Activated naive CD8-positive, alpha-beta T cell treated with anti-CD3 and anti-CD28 coated beads, Interleukin-2, amount 10 ng/mL, durations not matched to agents 7 days and 5 days (primary cell): ENCODE measurements at places on chromosomes 11 and 22.

DNA sequence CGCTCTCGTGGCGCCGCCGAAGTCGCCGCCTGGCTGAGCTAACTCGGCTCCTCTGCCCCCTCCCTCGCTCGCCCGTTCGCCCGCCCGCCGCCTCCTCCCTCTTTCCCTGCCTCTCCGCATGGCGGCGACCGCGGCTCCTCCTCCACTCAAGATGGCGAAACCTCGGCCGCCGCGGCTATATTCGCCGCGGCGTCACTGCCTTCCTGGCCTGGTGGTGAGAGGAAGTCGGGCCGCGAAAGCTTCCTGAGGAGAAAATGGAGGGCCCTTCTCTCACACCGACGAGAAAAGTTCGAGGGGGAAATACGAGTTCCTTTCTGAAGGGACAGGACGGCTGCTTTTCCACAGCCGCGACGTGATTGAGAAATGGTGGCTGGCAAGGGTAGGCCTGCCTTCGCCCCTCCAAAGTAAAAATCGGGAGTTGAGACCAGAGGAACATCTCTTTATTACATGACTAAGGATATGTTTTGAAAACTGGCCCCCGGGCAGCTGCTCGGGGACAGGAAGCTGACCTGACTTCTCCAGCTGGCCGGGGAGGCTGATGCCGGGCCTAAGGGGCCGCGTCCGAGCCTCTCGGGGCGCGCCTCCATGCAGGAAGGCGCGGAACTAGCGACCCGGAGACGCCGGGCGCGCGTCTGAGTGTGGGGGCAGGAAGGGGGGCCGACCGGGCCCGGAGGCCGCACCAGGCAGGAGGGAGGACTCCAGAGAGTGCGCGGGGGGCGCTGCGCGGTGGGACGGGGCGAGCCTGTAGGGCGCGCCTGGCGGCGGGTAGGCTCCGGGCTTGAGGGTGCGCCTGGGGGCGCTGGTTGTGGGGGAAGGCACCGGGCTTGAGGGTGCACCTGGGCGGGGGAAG is at the start of gene DDX6:
DDX6 (minus strand) TSS at position 54 of the 850 bp plus-strand sequence. CDS start 4,913 bp downstream, outside the sequence.
- peak; percentile 92 for DNase-seq

GRCh38 chr11:70628855-70629844 is 230.8 kb downstream of the CTTN start:
- DNase-seq, result no peak

GRCh38 chr22:37187891-37188761 is at the start of gene C1QTNF6:
Gene C1QTNF6 (minus strand): TSS chr22:37188247. CDS start chr22:37188213, 34 bp downstream.
- DNase-seq, result peak; percentile 34

DNA sequence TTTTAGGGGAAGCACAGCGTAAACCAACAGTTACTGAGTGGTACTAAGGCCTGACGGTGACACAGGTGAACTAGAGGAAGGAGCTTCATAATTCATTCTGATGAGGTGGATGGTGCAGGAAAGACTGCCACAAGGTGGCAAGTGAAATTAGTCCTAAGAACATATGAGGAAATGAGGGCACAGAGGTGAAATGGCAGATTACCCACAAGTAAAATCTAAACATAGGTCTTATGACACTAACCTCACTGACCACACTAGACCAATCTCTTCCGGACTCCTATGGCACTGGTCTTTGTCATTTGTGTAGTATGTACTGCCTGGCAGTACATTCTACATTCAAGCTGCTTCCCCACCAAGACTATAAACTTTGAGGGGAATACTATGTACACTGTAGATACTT is 20.2 kb downstream of the GAB2 start:
- DNase-seq, result no peak

GRCh38 chr11:99370549-99371216 is 349.9 kb downstream of the CNTN5 start:
- DNase-seq, result no peak

DNA sequence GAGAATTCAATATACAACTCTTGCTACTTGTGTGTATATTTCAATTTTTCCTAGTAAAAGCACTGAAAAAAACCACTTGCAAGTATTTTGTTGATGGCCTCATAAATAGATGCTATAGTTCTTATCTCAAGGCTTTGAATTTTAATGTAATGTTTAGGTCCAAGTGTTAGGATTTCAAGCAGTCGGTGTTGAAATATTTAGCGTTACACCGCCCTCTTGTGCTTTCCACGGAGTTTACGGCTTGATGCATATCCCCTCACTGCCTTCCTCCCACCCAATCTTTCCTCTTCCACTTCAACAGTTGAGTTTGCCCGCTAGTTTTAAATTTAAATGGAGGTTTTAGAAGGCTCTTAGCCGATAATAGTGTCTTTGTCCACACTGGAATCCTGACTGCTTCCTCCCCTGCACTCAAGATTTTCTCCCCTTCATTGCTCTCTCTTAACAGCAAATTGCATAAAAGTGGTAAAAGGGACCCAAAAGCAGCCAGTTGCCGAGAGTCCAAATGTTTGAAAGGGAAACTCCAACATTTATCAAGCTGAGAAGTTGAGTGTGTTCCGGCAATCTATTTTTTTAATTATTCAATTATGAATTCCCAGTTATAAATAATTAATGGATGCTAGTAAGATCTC is 25.9 kb upstream of the HTATIP2 start:
- DNase-seq, result no peak

DNA sequence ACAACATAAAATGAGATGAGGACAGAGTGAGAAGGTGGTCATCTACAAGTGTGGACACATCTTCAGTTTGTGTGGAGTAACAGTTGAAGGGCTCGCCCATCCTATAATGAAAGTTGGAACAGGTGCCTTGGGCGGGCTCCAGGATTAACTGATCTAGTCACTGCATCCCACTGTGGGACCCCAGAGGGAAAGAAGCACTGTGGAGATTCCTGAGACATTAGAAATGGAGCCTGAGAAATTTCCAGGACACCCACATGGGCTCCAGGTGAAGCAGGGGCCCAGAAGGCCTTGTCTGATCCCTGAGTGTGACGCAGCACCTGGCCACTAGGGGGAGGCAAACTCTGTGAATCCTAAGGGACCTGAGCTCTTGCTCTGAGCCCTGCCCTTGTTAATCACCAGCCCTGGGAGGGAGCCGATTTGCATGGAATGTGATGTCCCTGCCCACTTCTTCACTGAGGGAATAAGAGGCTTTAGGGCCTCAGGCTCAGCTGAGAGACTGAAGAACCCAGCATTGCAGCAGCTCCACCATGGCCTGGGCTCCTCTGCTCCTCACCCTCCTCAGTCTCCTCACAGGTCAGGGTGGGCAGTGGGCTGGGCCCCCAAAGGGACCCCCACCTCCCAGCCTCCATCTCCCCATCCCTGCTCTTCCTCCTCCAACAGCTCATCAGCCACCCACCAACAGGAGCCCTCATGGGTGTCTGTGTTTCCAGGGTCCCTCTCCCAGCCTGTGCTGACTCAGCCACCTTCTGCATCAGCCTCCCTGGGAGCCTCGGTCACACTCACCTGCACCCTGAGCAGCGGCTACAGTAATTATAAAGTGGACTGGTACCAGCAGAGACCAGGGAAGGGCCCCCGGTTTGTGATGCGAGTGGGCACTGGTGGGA is 98.4 kb downstream of the VPREB1 start:
- peak; percentile 77 for DNase-seq

GRCh38 chr11:76205252-76206076 is 838 bp downstream of the WNT11 start:
- no peak for DNase-seq

GRCh38 chr11:77783025-77783424 is 37.5 kb downstream of the RSF1 start:
- no peak for DNase-seq

GRCh38 chr22:43988116-43988820 is 33.0 kb downstream of the SAMM50 start:
- DNase-seq, result no peak

- no peak for DNase-seq
Measured at GRCh38 chr11:26741036-26741435, 19.2 kb upstream of the SLC5A12 start.

DNA sequence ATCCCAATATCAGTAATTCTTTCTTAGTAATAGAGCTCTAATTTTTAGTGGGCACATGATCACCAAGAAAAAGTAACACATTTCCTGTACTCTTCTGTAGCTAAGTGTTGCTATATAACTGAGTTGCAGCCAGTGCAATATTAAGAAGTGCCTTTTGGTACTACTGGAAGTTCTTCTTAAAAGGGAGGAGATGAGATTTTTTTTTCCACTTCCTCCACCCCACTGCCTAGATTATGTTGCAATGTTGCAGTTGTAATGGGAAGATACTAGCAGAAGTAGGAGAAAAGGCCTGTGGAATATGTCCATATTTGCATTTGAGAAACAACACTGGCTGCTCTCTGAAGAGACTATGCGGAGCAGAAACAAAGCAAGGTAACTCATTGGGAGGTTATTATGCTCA is 280.6 kb upstream of the ANO5 start:
- no peak for DNase-seq

DNA sequence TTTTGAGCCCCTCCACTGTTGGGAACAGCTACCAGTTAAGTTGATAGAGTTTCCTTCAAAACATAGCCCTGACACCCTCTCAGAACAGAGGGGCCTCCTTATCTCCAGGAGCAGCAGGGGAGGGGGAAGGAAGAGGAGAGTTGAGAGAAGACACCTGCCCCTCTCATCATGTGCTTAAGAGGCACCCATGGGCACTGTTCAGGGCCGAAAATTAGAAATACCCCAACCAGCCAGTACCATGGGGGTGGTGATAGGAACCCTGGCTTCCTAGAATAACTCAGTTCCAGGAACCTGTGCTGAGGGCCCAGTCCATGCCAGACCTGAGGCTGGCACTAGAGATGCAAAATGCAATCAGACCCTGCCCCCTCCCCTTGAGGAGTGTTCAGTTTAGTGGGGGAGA is 9.3 kb upstream of the GDPD5 start:
- no peak for DNase-seq

- no peak for DNase-seq
Measured at GRCh38 chr11:97637701-97638100, 1247.9 kb downstream of the JRKL start.

- DNase-seq, result no peak
Measured at GRCh38 chr11:8636127-8636526, 42.1 kb upstream of the STK33 start.

DNA sequence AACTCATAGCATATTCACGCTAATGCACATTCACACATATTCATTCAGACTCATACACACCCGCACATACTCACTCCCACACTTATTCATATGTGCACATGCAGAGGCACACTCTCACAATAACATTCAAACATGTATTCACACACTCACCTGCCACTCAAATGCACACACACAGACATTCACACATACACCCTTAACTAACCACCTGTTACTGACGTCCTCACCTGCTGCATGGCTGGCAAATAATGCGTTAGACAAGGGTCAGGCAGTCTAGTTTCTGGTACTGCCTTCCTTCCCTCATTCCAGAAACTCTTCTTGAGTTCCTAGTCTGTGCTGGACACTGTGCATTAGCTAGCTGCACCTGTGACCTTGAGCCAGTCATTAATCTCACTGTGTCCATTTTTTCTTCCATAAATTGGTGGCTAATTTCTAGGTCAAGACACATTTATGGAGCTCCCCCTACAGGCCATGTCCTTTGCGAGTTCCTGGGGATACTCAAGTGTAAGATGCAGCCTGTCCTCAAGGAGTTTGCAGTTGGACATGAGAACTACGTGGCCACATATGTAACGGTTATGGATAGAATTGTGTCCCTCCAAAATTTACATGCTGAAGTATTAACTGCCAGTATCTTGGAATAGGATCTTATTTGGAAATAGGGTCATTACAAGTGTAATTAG is 34.5 kb upstream of the SEZ6L start:
- no peak for DNase-seq

GRCh38 chr22:26589845-26590736 is at the start of gene TPST2:
Gene TPST2 (minus strand): TSS chr22:26590132. CDS start chr22:26541630, 48,502 bp downstream.
- peak; percentile 91 for DNase-seq

DNA sequence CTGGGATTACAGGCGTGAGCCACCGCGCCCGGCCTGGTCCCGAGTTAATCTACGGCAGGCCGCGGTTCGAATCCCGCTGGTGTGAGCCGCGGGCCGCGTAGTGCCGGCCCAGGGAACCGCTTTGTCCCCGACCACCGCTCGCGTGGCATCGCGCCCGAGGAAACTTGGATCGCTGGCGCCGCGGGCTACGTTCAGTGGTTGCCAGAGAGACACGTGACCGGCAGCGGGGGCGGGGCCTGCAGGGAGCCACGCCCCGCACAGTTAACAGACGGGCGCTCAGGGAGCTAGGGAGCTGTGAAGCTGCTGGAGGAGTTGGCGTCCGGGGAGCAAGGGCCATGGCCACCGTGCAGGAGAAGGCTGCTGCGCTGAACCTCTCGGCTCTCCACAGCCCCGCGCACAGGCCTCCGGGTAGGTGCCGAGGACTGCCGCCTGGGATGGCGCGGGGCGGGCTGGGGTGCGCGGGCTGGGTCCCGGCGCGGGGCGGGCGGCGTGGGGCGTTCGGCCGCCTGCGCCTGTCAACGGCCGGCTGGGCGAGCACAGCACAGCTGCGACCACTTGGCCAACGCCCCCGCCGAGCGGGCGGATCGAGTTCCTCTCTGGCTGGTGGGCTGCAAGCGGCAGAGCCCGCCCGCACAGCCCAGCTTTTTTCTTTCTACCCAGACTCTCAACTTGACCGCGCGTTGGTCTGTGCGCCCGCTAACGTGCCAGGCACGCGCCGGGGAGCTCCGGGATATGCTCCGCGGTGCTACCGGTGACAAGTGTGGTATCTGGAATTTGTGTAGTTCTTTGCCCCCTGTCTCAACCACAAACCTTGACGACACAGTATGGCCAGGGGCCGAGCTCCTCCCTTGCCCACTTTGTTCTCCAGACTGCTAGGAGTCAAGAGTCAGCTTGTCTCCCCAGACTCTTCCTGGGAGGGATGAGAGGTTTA is at the start of gene DEPDC7:
DEPDC7 (plus strand) TSS at position 258 of the 931 bp plus-strand sequence; CDS start at position 336, 78 bp downstream.
- DNase-seq, result peak; percentile 88

DNA sequence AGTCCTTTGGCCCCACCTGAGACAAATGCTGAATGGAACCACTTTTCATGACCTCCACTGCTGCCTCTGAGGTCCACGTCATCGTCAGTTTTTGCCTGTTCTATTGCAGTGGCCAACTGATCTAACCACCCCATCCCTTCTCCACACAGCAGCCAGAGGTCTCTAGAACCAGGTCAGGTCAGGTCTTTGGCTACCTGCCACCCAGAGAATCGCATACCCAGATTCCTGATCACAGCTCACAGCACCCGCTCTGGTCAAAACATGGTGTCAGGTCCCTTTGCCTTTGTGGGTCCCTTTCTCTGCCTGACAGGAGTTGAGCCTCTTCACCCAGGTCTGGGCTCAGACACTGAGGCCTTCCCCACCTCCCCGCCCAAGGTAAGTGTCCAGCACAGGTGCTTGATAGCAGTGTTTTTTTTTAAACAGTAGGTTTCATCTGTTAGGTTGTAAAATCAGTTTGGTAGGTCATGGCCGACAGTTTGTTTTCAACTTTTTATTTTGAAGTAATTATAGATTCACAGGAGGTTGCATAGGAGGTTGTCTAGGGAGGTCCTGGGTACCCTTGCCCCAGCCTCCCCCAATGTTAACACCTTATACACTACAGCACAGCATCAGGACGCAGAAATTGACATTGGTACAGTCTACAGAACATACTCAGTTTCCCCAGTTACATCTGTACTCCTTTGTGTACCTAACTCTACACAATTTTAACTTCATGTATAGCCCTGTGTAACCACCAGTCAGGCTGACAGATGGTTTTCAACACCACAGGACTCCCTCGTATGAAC is 6.9 kb downstream of the C22orf39 start:
- DNase-seq, result no peak

GRCh38 chr11:39810358-39810757 is 1649.1 kb downstream of the LRRC4C start:
- no peak for DNase-seq

GRCh38 chr11:88680806-88681205 is 343.3 kb upstream of the CTSC start:
- no peak for DNase-seq

GRCh38 chr22:19514831-19515565 is 9.2 kb downstream of the CLDN5 start:
- DNase-seq, result no peak

- peak; percentile 44 for DNase-seq
Measured at GRCh38 chr11:22666688-22667439, 453 bp downstream of the GAS2 start.
